ENCODE measurements at places on chromosomes 3 and 15.

DNA sequence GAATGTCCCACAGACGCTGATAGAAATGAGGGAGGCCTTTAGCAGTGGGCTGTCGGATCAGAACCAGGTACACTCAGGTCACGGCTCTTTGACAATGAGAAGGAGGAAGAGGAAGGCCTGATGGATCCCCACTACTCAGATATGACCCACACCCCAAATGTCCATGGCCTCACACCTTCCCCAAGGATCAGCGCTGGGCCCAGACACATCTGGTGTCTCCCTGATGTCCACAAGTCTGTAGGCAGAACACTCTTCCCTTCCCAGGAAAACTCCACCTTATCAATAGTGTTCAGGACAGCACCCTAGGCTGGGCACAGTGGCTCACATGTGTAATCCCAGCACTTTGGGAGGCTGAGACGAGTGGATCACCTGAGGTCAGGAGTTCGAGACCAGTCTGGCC lies 33.3 kb upstream of the SFMBT1 start:
- no peak for DNase-seq

DNA sequence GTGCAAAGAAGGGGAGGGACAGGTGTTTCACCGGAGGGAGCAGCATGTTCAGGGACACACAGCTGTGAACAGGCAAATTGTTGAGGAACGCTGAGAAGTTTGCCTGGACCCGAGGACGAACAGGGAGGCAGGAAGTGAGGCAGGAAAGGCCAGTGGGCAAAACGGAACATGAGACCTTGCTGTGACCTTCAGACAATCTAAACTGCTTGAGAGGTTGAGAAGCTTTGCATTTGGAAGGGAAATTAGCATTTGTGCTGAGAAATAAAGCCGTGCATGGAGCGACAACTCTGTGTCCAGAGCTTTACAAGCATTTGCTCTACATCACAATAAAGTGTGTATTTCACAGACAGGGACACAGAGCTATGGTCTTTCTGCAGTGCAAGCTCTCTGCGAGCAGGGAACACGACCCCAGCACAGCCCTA lies 47.9 kb downstream of the CDC25A start:
- DNase-seq: no peak

DNA sequence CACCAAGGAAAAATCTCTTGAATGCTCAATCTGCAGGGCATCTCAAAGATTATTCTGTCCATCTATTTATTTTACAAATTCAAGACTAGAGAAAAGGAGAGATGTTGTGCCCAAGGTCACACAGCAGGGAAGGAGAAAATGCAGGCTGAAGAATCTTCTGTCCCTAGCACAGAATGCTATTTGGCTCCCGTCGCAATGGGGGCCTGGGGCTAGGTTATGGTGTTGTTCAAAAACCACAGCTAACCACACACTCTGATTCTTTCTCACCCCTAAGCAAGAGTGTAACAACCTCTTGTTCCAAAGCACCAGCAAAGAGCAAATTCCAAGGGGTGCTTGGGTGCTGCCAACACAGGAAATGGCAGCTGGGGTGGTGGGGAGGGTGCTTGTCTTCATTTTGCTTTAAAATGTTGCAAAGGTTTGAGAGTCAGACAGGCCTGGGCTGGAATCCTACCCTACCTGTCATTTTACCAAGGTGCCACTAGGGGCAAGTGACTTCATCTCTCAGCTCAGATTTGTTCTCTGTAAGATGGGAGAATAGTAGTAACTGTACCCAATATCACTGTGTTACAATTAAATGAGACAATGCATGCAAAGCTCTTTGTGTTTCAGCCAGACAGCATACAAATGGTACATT lies 112.5 kb downstream of the ADAMTS9 start:
- no peak for DNase-seq

DNA sequence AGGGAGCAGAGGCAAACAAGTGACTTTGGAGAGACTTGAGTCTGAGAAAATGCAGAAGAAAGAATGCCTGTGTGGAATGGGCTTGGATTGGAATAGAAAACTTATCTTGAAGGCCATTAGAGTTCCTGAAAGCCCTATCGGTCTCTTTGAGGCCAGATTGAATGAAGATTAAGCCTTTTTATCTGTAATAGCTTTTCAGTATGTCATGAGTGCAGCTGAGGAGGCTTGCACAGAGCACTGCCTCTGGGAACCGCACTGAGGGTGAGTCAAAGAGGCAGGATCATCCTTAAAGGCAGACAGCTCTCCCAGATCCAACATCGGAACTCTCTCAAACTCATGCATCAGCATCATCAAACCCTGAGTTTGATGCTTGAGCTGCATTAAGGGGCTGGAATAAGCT lies 515.2 kb downstream of the NTRK3 start:
- DNase-seq: no peak

GRCh38 chr15:26073430-26074333 lies 210.6 kb upstream of the ATP10A start:
- no peak for DNase-seq

- DNase-seq: no peak
Observed at GRCh38 chr3:42680806-42681205, 4.5 kb upstream of the KLHL40 start.

- no peak for DNase-seq
Observed at GRCh38 chr3:139523718-139524117, 15.8 kb downstream of the RBP1 start.

- DNase-seq: no peak
Observed at GRCh38 chr3:138356730-138357405, 8.5 kb downstream of the MRAS start.

DNA sequence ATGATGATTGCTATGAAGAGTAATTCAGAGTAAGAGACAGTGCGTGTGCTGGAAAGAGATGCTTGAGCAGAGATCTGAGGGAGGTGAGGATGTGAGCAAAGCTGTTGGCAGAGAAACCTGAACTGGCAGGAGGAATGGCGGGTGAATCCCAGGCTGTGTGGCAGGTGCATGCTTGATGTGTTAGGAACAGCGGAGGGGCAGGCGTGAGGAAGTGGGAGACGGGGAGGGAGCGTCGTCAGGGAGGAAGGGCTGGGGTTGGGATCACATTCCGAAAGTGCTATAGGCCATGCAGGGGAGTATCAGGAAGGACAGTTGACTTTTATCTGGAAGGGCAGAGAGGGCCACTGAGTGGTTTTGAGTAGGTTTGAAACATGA lies 8.6 kb downstream of the GABRA5 start:
- DNase-seq: no peak

DNA sequence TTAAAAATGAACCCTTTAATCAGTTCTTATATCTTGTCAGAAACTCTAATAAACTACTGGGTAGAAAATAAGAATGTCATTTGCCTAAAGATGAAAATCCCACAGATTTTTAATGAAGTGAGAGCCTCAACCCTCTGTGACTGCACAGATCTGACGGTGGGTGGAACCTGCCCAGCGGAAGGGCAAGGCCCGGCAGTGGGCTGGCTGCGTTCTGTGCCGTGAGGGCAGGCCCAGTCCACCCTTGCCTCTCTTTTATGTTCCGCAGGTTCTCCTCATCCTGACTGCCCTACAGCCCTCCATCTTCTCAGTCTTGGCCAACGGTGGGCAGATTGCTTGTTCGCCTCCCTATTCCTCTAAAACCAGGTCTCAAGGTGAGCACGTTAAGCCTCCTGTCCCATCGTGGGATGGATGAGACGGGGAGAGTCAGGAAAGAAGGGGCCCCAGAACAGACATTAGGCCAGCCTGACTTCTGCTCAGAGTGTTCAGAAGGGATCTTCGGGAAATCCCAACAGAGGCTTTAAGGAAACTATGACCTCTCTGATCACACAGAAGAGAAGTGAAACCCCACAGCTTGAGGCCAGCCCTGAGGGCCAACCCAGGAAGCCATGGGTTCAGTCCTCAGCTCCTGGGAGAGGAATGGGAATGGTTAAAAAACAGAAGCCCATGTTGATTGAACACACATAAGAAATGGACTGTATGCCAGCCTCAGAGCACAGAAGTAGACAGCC lies 16.0 kb downstream of the SLC51A start:
- DNase-seq: no peak

DNA sequence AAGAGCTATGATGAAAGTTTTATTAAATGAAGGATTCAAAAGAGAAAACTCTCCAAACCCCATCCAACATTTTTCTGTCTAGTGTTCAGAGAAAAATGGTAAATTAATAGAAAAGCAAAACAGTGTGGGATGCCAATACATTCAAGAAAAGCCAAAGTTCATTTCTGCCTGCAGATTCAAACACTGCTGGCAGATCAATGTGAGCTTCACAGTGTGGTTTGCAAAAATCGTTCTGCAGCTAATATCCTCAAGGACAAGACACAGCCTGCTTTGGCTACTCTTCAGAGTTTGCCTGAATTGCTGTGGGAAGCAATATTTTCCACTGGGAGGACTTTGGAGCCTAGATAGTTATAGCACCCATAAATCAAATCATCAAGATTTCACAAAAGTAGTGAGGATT lies 619.9 kb upstream of the SUCLG2 start:
- no peak for DNase-seq

GRCh38 chr15:70783610-70784022 lies 20.3 kb upstream of the UACA start:
- no peak for DNase-seq

GRCh38 chr3:125478326-125478725 lies 41.7 kb downstream of the SNX4 start:
- no peak for DNase-seq

DNA sequence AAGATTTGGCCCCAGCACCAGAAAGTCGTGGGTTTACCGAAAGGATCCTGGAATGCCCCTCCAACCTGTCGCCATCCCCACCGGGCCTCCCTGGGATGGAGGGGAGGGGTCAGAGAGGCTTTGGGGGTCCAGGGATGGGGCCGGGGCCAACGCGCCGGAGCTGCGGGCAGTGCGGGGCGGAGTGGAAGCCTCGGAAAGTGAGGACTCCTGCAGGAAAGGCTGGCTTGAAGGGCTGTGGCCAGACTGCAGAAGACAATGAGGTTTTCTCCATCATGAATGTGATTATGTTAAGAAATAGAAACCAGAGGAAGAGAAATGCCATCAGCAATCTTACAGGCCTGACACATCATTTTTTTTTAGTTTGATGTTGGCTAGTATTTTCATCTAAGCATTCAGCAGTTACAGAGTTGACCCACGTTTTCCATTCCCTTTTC lies 738 bp downstream of the YEATS2 start:
- no peak for DNase-seq

DNA sequence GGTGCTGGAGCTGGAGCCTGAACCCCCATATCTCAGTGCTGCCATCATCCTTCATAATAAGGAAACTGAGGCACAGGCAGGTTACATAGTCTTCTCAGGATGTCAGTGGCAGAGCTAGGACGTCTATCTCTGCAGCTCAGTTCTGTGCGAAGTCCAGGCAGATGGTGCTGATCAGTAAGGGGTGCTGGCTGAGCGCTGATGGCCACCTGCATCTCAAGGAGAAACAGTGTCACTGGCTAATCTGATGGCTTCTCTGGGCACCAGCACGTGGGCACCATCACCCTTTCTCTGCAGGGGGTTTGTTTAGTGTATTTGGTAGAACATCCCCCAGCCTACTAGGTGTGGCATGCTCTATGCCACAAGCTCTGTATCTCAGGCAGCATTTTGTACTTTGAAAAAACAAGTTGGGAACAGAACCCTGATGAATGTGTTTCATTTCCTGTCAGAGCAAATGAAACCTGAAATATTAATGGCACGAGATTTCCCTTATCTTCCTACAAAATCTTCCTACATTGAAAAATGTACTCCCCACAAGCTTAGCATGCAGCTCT lies 35.1 kb downstream of the APBA2 start:
- no peak for DNase-seq

DNA sequence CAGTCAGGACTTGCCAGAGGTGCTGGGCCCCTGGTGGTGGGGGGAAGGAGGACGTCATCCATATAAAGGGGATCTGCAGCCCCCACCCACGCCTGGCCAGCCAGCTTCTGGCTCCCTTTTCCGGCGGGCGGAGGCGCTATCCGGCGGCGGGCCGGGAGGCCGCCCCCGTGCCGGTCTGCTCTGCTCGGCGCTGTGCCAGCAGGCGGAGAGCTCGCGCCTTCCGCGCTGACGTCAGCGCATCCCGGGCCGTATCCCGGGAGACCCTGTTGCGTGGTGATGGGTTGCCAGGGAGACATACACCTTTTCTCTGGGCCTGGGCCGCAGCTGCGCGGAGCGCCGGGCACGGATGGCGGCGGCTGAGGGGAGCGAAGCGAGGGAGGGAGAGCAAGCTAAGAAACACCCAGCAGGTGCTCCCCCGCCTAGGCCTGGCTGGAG lies 1.1 kb downstream of the FAM131A start:
- DNase-seq: no peak

DNA sequence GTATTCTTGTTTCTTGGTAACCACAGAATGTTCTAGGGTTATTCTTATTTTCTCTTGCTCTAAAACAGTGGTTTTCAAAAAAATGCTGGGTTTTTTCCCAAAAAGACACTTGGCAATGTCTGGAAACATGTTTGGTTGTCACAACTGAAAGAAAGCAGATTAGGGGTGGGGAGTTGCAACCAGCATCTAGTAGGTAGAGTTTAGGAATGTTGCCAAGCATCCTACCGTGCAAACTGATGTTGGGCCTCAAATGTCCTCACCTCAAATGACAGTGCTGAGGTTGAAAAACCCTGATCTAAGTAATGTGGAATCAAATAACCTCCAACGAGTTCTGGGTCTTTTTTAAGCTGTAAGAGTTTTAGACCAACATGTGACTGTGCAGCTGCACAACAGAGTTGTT lies 270.5 kb upstream of the STT3B start:
- no peak for DNase-seq

GRCh38 chr15:28914483-28915023 lies 28.8 kb downstream of the APBA2 start:
- DNase-seq: no peak

DNA sequence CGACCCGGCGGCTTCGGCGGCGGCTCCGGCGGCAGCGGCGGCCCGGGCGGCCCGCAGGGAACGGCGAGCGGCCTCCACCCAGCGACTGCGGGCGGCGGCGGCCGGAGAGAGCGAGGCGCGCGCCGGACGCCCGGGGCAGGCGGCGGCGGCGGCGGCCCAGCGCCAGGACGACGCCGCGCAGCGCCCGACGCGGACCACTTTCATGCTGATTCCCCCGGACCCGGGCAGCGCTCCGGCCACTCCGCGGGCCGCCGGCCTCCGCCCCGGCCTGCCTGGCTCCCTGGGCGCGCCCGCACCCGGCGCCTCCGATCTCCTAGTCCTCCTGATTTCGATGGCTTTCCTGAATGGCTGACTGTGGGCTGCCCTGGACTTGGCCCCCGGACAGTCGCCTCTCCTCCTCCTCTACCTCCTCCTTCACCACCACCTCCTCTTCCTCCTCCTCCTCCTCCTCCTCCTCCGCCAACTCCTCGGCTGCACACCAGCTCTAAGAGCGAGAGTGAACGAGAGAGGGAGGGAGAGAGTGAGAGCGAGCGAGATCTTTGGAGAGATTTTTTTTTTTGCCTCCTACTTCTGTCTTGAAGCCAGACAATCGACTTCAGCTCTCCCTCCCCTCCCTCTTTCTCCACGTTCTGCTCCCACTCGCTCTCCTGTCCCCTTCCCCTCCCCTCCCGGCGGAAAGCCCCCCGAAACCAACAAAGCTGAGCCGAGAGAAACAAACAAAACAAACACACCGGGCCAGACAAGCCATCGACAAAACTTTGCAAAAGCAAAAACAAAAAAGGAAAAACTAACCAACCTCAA lies 844 bp downstream of the NR2F2 start:
- peak; percentile 10 for DNase-seq

Measured in smooth muscle cell of the brain vasculature (primary cell).